ENCODE measurements at places on chromosomes 1 and 21.

DNA sequence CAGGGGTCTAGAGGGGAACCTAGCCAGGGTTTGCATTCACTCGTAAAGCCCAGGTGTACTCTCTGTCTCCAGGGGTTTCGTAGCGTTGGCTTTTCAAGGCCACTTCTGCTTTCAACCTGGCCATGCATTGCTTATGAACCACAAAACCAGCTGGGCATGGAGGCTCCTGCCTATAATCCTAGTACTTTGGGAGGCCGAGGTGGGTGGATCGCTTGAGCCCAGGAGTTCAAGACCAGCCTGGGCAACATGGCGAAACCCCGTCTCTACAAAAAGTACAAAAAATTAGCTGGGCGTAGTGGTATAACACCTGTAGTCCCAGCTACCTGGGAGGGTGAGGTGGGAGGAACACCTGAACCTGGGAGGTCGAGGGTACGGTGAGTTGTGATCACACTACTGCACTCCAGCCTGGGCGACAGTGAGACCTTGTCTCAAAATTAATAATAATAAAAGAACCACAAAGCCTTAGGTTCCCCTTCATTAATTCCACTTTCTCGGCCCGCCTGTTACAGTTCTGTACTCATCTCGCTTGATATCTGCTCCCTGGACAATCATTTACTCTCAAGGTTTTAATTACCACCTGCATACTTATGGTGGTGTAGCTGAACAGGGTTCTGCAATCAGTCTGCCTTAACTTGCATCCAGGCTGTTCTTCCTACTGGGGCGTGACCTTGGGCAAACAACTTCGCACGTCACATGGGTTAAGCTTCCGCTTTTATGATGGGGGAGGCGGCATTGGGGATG lies 6.1 kb downstream of the SLC16A4 start:
- no peak for DNase-seq

GRCh38 chr1:27600498-27601175 lies 3.3 kb downstream of the AHDC1 start:
- DNase-seq: no peak

GRCh38 chr1:227215863-227216510 lies 102.3 kb downstream of the CDC42BPA start:
- DNase-seq: no peak

DNA sequence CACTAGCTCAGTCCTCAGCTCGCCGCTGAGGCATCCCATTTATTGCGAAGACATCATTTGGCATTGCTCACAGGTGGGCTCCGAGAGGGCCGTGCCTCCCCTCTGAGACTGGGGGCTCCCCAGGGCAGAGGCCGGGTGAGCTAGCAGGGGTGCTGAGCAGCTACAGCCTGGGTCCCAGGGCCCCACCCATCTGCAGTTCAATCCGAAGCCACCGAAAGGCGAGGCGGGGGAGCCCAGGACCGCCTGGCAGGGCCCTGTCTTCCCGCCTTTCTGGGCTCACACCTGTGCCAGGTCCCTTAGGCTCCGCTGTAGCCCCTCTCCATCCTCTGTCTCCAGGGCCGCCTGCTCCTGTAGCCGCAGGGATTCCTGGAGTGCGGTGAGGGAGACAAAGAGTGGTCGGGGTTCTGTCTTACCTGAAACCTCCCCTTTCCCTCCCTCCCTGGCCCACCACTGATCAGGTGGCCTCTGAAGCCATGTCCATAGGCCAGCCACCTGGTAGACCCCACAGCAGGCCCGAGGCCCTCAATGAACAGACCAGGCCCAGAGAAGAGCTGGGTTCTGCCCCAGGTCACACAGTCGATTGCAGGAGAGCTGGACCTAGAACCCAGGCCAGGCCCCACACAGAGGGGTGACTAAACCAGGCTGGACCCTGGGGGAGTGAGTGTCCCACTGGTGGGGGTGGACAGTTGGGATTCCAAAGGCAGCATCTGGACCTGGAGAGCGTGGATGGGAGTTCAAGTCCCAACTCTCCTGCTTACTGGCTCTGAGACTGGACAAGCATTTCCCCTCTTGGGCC lies 18.1 kb upstream of the NBPF1 start:
- DNase-seq: peak; percentile 75

GRCh38 chr1:221783437-221783836 lies 41.5 kb upstream of the DUSP10 start:
- no peak for DNase-seq

DNA sequence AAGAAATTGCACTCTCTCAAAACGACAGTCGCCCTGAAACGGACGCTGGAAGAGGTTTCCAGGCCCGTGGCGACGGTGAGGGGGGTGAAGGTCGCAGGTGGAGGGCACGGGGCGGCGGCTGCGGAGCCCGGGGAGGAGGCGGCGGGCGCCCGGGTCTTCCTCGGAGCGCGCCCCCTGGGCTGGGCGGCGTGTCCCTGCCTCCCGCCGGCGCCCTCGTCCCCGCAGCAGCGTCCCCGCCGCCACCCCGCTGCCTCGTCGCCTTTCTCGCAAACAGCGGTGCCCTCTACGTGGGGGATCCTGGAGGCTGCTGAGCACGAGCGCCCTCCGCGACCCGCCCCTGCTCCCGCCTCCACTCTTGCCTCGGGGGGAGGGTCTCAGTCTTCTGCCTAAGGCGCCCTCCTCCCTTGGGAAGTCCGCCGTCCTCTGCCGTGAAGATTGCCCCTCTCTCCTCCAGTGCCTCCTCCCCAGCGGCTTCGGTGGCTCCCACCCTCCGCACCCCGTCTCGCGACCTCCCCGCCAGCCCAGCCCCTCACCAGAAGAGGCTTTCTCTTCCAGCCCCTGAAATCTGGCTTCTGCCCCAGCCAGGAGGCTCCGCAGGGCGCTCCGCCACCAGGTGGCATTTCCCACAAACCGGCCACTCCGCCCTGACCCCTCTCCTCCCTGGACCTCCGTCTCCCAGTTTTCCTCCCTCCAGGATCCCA lies 227.4 kb downstream of the SDCCAG8 start:
- no peak for DNase-seq

- DNase-seq: no peak
Measured at GRCh38 chr1:33234588-33234990, 21.7 kb upstream of the ZNF362 start.

DNA sequence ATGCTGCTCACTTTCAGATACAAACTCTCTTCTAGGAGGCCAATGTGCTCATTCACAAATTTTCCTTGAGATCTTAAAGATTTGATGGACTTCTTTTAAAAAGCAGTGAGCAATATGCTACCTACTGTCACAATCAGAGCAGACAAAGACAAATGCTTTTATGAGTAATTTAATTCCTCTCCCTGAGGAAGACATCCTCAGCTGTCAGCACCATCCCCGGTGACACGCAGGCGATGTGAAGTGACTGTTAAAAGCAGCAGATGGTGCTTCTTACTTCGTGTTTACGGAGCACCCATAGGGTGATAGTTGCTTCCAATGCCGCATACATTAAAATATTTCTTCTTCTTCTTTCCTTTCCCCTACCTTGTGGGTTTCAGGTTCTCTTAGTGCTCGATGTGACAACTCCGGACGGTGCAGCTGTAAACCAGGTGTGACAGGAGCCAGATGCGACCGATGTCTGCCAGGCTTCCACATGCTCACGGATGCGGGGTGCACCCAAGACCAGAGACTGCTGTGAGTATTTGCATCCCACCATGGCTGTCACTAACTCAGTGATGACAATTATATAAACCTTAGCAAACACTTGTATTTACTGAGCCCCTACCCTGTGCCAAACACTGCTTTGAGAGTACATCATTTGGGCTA lies 29.1 kb downstream of the LAMC2 start:
- no peak for DNase-seq

DNA sequence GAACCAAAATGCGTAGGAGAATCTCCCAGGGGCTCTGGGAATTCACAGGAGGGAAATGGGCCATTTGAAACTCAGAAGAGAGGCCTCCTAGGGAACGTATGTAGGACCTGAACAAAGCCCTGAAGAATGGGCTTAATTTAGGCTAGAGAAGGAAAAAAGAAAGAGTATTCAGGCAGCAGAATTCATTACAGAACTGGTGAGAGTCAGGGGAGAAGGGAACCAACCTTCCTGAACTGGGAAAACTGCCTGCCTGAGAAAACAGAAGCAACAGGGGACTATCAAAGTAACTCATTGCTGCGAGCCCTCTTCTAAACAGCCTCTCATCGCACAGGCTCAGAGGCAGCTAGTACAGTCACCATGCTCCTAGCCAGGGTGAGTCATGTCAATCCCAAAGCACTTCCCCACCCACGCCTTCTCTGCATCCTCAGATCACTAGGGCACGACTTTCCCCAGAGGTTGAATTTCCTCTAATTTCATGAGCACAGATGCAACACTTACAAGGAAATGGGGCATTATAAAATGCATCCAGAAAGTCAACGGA lies 98.1 kb downstream of the ADSS2 start:
- DNase-seq: no peak

GRCh38 chr1:87872189-87872588 lies 543.5 kb downstream of the LMO4 start:
- no peak for DNase-seq

GRCh38 chr1:102550729-102551384 lies 554.1 kb upstream of the OLFM3 start:
- no peak for DNase-seq

DNA sequence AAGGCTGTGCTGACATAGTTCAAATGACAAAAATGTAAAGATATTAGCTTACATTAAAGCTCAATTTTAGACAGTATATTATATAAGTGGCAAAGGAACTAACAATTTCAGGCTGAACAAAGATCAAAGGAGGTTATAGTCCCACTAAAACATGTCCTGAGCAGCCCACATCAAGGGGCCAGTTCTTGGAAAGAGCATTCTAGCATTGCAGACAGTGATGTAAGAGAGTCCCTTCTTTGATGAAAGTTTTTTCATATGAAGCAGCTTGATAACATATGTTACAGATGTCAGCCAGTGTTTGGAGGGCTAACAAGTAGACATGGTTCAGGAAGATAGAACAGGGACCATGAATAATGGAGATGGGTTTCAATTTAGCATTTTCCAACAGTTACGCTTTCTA lies 301.7 kb downstream of the NTNG1 start:
- no peak for DNase-seq

DNA sequence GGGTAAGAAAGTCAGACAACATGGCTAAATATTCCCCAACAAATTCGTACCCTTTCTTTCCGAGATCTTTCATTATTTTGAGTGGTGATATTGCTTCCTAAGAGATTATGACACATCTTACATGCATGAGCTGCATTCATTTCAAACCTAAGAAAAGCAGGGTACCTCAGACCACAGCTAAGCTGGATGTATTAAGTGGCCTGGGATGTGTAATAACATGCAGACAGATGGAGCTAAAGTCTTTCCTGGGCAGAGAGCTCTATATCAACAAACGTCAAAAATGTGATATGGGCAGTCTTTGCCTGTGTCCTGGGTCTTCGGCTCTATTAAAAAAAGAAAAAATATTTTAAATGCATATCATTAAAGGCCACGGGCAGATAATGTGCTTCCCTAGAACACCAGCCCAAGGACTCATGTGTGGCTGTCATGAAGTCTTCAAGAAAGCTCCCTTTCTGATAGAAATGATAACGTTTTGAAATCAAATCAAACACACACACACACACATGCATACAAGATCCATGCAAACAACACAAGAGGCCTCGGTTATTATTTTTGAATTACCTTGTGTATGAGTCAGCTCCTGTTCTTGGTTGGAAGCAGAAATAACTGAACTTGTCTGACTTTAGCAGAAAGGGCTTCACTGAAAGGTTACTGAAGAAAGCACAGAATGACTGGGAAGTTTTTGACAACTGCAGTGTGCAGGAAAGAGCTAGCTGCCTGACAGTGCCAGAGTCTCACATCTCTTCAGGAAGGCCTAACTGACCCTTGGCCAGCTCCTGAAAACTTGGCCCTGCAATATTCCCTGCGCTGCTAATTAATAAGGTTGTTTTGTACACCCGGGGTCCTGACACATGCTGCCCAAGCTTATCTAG lies 231.2 kb downstream of the DSCAM start:
- DNase-seq: no peak

GRCh38 chr1:195915826-195916225 lies 692.4 kb downstream of the KCNT2 start:
- DNase-seq: no peak

GRCh38 chr1:214569357-214570004 lies 18.1 kb upstream of the PTPN14 start:
- no peak for DNase-seq

GRCh38 chr1:22089787-22090186 lies 37.3 kb downstream of the CDC42 start:
- DNase-seq: no peak

DNA sequence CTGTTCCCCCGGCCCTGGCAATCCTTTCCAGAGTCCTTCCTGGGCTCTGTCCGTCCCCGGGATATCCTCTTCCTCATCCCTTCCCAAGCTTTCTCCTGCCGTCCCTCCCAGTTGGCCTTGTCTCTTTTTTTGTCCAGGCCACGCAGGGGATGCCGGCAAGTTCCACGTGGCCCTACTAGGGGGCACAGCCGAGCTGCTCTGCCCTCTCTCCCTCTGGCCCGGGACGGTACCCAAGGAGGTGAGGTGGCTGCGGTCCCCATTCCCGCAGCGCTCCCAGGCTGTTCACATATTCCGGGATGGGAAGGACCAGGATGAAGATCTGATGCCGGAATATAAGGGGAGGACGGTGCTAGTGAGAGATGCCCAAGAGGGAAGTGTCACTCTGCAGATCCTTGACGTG lies 13.4 kb upstream of the SVBP start:
- DNase-seq: no peak

DNA sequence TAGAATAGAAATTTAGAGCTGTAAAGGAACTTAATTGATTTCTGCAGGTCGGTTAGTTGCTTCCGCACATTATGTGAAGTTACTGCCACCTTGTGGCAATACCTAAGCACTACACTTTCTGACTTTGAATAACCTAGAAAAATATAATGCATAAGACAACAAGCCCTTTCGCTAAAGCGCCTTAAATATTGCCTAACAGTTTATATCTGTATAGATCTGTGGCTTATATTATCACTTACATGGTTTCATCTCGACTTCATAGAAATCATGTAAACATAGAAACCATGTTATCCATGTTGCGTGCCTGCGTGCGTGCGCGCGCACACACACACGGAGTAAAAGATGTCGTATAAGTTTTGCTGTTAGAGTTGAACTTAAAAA lies 10.9 kb upstream of the IFI16 start:
- no peak for DNase-seq

- no peak for DNase-seq
Measured at GRCh38 chr1:56577406-56578137, 1.8 kb downstream of the PLPP3 start.

DNA sequence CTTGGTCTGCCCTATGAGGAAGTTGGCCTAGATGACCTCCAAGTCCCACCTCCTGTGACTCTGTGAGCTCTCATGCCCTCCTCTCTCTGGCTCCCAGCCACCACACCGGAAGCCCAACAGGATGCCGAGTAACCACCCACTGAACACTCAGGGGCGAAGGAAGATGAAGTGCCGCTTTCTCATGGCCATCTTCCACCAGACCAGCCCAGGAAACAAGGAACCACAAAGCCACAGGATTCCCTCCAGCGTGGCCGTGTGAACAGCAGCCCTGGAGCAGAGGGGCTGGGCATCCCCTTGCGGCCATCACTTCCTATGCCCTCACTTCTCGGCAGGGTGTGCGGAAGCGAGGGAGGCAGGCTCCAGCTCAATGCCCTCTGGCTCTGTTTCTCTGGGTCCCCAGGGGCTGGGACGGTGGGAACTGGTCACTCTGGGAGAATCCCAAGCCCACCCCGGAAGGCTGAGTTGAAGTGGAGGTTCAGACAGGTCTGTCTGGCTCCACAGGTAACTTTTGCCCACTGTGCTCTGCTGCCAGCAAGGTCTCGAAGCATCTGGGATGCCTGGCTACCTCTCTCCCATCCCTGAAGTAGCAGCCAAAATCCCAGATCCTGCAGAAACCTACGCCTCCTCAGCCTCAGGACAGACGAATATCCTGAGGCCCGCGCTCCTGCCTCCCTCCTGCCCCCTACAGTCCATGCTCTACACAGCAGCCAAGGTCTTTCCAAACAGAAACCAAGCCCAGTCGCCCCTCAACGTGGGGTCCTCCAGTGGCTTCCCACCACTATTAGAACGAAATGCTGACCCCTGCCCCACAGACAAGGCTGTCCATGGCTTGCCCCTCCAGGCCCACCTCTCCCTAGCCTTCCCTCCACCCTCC lies 44.2 kb upstream of the ECE1 start:
- peak; percentile 95 for DNase-seq
